ENCODE measurements at places on chromosomes 2 and 18.

- DNase-seq = peak; percentile 89
Observed at GRCh38 chr2:218301176-218301819, 9.0 kb upstream of the TMBIM1 start.

GRCh38 chr2:197280015-197280702 lies 30.4 kb downstream of the ANKRD44 start:
- DNase-seq = no peak

GRCh38 chr2:218904176-218904575 lies 23.5 kb downstream of the WNT10A start:
- DNase-seq = no peak

DNA sequence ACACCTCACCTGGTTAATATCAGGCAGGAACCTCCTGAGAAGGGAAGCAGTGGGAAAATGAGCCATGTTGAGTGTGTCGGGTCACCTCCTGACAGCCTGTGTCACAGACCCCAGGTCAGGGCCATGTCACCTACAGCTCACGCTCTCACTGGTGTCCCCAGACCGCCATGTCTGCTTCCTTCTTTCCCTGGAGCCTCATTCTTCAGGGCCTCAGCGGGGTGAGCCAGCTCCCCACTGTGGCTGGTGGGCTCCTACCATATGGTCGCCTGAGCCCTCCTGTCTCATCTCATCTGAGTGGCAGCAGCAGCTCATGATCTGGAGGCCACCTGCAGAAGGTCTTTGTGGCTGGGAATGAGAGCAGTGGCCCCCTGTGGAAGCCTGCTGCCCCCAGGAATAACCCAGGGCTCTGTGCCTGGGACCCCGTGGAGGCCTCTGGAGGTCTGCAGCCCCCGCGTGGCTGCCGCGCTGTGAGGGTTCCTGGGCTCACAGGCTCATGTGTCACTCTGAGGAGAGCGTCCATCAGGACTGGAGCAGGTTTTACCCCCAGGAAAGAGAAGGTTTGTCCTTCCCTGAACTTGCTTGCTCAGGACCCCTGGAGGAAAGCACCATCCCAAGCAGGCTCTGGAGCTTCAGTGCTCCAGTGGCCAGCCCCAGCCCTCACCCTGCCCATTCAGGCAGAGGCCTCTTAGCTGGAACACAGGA lies 56.4 kb downstream of the FAM168B start:
- DNase-seq = no peak

GRCh38 chr2:236840857-236841256 lies 244.8 kb upstream of the COPS8 start:
- DNase-seq = no peak

- DNase-seq = no peak
Observed at GRCh38 chr2:160490733-160491685, 2.6 kb downstream of the RBMS1 start.

DNA sequence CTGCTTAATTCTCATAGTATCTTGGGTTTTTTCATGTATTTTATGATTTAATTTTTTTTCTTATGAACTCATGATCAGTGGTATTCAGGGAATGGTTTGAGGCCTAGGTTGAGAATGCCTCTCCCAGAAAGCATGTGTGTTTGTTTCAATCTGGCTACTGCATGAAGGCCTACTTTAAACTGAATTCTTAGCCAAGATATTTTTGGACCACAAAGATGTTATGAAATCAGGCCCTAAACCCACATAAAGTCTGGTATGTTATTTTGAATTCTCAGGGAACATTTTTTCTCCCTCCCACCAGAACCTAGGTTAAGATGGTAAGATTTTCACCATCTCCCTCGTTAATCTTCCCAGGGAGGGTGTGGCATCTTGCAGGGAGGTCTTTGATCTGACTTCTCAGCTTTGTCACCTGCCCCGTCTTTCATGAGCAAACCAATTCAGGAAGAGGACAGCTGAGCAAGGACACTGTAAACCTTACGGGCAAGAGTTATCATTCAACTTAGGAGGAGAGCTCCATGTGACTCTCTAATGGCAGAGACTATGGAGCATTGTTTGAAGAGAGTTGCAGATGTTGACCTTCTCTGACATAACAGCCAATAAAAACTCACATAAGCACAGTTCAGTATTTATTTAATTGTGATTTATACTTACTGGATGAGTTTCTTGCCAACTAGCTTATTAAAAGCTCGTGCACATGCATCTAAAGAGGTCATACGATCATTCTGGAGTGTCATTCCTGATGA lies 21.3 kb upstream of the ACKR3 start:
- DNase-seq = no peak

GRCh38 chr2:174749793-174750192 lies 14.5 kb downstream of the CHRNA1 start:
- no peak for DNase-seq

- no peak for DNase-seq
Observed at GRCh38 chr2:160286551-160286950, 86.5 kb upstream of the ITGB6 start.

DNA sequence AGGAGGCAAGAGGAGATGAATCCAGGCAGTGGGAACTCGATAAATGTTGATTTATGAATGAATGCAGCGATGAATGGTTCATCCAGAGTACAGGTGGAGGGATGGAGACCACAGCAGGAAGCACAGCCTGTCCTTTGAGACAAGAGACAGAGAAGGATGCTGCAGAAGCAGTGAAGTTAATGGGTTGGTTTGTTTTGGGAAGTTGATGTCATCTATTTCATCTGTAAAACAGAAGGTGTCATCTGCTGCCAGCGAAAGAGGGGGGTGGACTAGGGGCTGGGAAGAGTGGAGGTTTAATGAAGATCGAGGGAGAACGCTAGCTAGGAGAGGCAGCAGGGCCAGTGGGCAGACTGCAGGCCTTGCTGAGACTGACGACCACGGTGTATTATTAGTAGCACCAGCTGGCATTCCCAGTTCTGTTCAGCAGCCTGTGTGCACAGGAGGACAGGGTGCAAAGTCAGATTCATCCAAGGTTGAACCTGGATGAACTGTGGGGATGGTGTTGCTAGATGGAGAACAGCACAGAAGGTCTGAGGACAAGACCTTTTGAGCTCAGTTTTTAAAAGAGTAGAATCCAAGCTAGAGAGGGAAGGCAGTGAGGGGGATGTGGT lies 120.3 kb upstream of the CAPN13 start:
- no peak for DNase-seq

DNA sequence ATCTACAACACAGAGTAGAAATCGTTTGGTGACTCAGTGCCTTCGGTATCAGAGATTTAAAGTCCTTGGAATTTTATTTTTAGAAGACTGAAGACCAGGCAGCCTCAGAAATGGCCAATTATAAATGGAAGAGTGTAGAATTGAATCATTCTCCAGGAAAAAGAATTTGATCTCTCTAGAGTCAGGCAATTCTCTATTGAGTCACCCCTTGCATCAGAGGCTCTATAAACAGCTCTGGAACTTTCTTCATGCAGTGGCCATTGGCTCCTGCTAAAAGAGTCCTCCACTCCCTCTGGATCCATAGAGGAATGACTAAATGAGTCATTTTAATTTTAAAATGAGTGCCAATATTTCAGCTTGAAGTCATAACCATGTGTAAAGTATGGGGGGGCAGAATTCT lies 816.2 kb downstream of the TDRD15 start:
- DNase-seq = no peak

GRCh38 chr2:105653302-105653701 lies 91.4 kb upstream of the NCK2 start:
- peak; percentile 13 for DNase-seq

DNA sequence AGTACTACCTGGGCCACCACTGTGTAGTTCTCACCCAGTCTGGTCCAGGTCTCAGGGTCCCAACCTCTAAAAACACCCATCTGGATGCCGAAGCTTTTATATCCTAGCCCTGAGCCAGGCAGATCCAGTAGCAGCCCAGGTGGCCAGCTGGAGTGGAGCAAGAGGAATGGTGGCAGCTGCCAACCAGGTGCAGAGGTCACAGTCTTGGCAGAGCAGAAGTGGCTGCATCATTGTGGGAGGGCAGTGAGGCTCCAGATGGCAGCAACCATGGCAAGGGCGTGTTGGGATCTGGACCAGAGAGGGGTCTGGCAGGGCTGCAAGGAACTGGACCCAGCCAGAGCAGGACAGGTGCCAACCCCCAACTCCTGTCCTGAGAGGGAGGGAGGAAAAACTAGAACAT lies 72.2 kb upstream of the AGAP1 start:
- DNase-seq = no peak

DNA sequence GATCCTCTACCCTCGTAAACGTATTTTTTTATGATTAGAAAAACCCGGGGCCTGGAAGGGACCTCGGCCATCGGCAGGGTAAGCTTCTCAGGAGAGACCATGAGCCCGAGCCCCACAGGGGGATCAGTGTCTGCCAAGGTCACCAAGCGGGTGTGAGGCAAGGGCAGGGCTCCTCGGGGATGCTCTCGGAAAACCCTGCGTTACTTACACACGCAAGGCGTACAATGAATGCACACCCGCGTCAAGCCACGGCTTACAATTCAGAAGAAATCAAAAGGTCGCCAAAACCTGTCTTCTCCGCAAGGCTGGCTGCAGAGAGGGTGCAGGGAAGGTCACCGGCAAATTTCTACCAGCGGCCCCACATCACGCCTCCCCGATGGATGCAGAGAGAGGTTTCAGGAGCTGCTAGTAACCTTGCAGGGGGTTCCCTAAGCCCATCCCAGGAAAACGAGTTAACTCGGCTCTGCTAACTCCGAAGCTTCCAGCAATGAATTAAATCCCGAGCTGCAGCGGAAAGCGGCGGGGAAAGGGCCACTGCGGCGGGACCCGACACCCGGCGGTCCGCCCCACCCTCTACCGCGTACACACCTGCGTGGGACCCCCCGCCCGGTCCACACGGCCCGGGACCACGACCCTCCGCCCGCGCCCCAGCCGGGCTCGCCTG lies 638 bp downstream of the ST3GAL5 start:
- DNase-seq = peak; percentile 58

DNA sequence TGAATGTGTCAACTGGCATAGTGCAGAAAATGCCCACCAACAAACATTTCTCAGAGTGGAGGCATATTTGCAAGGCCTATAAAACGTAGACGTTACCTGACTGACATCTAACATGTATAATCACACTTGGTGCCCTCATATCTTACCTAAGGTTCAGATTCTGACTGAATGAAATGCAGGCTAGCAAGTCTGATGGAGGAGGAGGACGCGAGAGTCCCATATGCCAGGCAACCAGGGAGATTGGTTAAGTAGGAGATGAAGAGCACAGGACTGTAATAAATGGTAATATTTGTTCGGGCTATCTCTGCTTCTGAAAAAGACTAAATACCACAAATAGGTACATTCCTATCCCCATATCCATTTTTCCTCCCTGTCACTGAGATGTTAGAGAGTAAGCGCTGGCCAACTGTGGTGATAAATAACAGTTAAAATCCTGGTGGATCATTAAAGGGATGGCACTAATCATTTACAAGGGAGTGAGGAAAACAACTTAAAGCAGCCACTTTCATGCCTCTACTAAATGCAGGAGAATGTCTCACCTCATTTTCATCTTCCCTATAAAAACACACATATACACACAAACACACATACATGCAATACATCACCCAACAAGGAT lies 217.2 kb downstream of the TMEM163 start:
- DNase-seq = no peak

GRCh38 chr2:25853038-25853638 lies 25.1 kb downstream of the ASXL2 start:
- no peak for DNase-seq

DNA sequence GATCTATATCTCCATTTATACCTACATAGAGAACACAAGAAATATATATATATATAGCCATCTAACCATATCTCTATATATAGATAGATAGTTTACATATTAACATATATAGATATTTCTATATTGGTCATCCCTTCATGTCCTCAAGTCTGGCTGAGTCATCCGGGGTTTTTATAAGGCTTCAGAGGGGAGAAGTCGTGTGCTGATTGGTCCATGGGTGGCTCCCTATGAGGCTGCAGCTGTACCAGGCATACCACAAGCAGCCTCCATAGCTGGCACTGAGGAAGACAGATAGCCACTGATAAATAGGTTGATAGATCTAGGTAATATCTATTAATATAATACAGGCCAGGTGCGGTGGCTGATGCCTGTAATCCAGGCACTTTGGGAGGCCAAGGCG lies 618.3 kb upstream of the SETBP1 start:
- no peak for DNase-seq

GRCh38 chr18:57003342-57003741 lies 143.5 kb upstream of the BOD1L2 start:
- no peak for DNase-seq

- no peak for DNase-seq
Observed at GRCh38 chr18:31587529-31587928, 4.1 kb upstream of the TTR start.

DNA sequence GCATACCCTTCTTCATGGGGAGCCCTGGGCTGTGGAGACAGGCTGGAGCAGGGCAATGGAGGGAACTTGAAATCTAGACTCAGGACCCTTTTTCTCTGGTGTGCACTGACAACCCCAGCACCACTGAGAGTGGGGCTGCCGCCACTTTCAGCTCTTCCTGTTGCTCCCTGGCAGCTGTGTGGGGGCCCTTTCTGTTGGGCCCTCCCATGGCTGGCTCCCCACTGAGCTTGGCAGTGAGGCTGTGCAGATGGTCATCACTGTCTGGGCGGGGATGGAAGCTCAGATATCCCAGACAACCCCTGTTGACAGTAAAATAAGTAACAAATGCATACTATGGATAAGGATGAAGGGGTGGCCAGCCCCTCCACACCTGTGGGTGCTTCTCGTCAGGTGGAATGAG lies 6.7 kb downstream of the MYO7B start:
- DNase-seq = no peak

DNA sequence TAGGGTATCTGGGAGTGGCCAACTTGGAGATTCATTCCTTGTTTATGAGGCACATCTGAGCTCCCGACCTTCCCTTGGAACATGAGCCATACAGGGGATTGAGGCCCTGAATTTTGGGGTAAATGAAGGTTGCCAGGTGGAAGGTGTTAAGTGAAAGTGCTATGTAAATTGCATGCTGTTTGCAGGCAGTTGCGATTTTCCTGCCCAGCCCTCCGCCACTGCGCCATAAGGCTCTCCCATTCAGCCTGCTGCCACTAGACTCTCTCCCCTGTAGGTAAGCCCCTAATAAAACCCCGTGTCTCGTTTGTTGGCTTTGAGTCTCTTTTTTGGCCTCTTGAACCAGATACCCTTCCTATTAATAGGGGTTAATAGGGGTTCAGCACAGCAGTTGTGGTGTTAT lies 33.8 kb downstream of the PCARE start:
- DNase-seq = no peak

All from ecto neural progenitor cell (in vitro differentiated cells).